ENCODE measurements at places on chromosomes 5 and 9.

- DNase-seq: no peak
Measured at GRCh38 chr9:70668751-70669150, 254.3 kb upstream of the KLF9 start.

- DNase-seq: peak; percentile 62
Measured at GRCh38 chr5:150358261-150359095, 981 bp downstream of the TCOF1 start.

DNA sequence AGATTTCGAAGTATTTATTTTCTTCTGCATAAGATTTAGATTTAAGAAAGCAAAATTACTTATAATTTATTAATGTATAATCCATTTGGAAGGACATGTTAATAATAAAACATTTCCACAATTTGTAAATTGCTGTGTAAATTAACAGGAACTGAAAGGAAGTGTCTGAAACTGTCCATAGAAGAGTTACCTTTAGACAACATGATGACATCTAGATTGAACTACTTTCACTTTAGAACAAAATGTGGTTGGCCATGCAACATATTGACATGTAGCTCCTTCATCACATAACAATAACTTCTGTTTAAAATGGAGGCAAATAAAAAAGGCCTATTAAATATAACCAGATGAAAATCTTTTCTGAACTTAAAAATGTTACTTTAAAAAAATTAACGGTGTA lies 1849.5 kb upstream of the ACO1 start:
- DNase-seq: no peak

- DNase-seq: peak; percentile 88
Measured at GRCh38 chr9:137301081-137301947, 757 bp downstream of the NRARP start.

DNA sequence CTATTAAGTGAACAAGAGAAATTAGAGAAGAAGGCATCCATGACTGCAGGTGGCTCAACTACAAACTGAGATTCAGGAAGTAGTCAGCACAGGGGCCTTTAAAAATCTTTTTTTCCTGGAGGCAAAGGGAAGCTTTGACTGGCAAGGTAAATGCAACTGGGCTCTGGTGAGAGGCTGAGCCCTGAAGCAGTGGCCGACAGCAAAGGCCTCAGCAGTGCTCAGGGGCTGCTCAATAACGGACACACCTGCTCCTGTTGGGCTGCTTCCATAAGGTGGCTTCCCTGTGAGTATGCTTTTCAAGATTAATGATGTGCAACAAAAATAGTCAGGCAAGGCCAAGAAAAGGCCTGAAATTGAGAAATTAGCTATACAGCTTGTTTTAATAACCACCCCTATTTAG lies 134.2 kb upstream of the RGMB start:
- DNase-seq: no peak

- no peak for DNase-seq
Measured at GRCh38 chr5:171431251-171431777, 11.9 kb downstream of the FGF18 start.

DNA sequence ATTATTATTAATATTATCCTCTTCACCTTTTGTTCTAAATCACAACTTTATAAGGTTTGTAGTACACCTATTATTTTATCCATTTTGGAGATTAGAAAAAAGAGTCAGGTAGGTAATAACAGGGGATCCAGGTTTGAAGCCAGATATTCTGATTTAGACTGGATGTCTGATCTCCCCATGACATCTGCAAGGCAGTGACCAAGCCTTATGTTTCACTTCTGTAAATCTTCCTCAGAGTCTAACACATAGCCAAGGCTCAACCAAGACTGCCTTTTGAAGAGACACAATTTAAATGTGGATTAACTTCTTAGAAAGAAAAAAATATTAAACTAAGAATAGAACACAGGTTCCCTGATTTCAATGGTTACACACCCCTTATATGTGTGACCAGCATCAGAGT lies 44.2 kb downstream of the CETN3 start:
- no peak for DNase-seq

DNA sequence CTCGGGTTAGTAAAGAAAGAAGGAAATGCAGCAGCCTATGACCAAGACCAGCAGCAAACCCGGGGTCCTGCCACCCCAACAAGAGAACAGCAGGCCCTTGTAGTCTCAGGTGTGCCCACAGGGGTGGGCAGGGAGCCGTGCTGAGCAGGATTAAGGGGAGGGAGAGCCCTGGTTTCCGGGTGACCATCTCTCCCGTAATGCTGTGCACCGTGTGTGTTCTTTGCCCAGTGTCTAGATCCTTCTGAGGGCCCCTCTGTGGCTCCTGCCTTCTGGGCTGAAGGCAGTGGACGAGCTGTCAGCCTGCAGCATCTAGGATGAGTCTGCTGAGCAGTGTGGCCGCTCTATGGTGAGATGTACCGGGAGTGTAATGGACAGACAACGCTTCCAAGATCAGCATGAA lies 12.7 kb upstream of the PLEKHG4B start:
- no peak for DNase-seq

DNA sequence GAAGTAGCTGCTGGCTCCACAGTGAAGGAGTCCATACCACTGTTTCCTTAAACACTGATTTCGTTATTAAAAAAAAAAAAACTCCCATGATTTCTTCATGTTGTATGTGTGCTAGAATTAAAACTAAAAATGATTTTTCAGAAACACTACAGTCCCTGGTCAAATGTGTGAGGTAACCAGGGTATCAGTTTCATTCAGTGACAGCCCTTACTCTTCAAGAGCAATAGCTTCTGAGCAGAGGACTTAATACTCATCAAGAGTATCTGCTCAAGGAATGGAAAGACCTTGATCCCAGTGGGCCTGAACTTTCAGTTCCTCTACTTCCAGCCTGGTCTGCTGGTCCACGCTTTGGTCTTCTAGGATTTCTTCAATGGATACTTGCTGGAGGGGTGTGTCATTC lies 95.1 kb downstream of the BNC2 start:
- no peak for DNase-seq

DNA sequence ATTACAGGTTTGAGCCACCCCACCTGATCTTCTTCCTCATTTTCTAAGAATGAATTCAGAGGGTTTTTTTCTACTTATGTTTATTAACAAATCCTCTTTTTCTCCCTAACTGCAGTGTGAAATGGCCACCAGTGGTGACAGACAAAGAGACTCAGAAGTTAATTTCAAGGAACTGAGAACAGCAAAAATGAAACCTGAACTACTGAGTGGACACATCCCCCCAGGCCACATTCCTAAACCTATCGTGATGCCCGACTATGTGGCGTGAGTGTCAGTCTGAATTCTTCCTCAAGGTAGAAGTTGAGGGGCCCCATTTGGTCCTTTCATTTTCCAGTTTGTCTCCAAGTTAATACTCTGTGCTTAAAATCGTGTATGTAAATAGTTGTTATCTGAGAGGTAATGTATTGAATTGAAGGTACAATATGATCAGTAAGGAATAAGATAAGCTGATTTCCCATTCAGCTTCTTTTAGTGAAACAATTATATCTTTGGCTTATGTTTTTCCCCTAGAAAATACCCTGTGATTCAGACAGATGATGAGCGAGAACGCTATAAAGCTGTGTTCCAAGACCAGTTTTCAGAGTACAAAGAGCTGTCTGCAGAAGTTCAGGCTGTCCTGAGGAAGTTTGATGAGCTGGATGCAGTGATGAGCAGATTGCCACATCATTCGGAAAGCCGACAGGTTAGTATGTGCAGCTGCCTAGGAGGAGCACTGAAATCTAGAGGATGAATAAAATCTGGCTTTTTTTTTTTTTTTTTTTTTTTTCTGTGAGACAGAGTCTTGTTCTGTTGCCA lies 17.7 kb downstream of the MARVELD2 start:
- DNase-seq: no peak

GRCh38 chr5:16392718-16393117 lies 72.9 kb downstream of the ZNF622 start:
- no peak for DNase-seq

DNA sequence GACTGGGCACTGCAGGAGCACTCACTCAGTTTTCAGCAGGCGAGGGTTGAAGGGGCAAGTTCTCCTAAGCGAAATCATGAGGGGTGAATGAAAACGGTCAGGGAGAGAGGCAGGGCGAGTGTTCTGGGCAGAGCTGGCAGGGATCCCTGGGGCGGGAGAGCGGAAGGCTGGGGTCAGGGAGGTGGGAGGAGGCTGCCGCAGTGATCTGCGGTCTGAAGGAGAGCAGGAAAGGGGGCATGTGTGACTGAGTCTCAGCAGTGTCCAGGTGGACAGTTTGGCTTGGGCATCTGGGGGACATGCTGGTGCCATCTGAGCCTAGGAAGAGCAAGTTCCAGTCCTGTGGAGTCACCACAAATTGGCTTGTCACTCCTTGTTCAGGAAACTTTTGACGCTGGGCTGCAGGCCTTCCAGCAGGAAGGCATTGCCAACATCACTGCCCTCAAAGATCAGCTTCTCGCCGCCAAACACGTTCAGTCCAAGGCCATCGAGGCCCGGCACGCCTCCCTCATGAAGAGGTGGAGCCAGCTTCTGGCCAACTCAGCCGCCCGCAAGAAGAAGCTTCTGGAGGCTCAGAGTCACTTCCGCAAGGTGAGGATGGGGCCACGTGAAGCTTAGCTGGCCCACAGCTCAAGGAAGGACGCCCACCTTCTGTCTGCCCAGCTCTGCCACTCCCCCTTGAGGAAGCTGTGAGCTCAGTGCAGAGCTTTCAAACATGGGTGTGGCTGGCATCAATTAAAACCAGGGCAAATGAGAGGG lies 31.1 kb downstream of the DYNC2I2 start:
- no peak for DNase-seq

GRCh38 chr5:39476843-39477220 lies 52.1 kb upstream of the DAB2 start:
- no peak for DNase-seq

GRCh38 chr5:96112123-96112670 lies 150.5 kb upstream of the ELL2 start:
- DNase-seq: peak; percentile 12

GRCh38 chr5:143582176-143582575 lies 178.7 kb upstream of the NR3C1 start:
- DNase-seq: no peak

- DNase-seq: no peak
Measured at GRCh38 chr5:167916261-167916691, 375.2 kb upstream of the WWC1 start.

- DNase-seq: no peak
Measured at GRCh38 chr5:59128646-59129290, 545.9 kb downstream of the RAB3C start.

DNA sequence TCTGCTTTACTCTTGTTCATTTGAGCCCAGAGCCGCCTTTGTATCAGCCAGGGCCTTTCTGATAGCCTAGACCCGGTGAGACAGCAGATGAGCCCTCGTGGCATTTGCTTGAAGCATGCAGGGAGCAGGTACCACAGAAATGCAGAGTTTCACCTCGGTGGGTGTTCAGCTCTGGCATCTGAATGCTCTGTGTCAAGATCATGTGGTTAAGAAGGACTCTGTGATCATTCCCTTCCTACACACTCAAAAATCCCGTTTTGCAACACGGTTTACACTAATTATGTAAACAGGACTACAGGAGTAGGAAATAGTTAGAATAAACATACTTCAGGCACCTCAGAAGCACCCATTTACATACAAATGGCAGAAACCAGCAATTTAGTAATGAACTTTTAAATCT lies 67.2 kb downstream of the MVB12B start:
- no peak for DNase-seq

DNA sequence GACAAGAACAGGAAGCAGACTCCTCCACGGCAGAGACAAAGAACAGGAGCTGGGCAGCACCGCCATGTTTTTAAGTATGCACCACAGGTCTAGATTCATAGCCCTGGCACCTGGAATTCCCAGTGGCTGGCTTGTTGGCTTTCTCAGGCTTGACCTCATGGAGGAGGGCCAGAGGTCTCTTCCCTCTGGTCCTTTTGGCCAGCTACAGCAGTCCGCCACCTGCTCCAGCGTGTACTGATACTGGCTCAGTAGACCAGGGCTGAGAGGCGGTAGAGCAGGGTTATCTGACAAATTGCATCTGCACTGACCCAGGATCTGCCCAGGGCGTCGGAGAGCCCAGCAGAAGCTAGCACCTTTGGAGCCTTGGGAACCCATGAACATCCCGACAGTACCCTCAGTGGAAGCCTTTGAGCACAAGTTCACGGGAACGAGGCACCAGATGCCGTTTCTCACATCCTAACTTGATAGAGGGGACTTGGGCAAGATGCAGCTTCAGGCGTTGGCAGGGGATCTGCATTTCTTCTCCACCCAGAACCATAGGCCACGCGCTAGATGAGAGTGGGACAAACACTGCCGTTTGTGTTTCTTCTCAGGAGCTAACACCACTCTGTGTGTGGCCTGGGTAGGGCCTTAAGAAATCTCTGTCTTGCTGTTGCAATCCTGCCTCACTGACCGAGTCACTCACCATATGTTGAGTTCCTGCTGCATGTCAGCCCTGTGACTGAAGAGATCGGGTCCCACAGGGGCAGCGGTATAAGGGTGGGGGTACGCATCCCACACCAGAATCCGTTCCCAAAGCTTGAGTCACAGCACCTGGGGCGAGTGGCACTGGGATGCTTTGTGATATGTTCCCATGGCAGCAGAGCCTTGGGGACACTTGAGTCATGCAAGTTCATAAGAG lies 90.3 kb upstream of the OTULINL start:
- DNase-seq: no peak

GRCh38 chr9:94147776-94148175 lies 63.5 kb downstream of the PTPDC1 start:
- no peak for DNase-seq

GRCh38 chr5:151772029-151772845 lies 483 bp downstream of the G3BP1 start:
- DNase-seq: peak; percentile 52

DNA sequence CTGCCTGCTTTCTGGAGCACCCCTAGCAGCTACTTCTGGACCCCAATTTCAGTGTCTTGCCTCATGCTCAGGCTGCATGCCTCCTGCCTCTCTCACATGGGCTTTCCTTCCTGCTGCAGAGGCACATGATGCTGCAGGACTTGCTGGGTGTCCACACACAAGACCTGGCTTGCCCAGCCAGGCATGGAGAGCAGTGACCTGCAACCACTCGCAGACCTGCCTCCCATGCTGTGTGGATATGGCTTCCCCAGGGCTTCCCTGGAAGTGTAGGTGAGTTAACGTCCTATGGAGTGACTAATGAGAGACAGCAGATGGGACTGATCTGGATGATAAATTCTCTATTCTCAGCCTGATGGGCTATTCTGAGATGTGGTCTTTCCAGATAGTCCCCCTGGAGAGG lies 53.2 kb upstream of the SMIM32 start:
- no peak for DNase-seq

DNA sequence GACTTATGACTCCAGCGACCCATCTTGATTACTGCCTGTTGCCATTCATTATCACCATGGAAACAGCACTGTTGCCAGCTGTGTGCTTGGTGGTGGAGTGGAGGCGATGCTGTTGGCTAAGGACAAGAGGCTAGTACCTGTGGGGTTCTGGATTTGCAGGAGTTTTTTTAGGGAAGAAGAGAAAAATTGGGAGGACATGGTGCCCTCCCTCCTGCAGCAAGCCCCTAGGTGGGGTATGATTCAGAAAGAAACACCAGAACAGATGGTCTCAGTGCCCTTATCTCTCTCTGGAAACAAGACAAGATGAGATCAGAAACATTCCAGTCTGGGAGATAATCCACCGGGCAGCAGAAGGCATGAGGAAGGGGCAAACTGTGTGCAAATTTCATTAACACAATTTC lies 87.8 kb upstream of the TLR4 start:
- no peak for DNase-seq

- DNase-seq: no peak
Measured at GRCh38 chr5:37787742-37788141, 52.1 kb downstream of the GDNF start.
